RPMI8226 (cell line): ENCODE measurements at places on chromosomes 6 and 20.
A peak's percentile ranks its signal among the peaks of the same experiment; 100 is the strongest.

GRCh38 chr6:41733707-41734665 lies 1.4 kb downstream of the TFEB start:
- DNase-seq: peak; percentile 73

DNA sequence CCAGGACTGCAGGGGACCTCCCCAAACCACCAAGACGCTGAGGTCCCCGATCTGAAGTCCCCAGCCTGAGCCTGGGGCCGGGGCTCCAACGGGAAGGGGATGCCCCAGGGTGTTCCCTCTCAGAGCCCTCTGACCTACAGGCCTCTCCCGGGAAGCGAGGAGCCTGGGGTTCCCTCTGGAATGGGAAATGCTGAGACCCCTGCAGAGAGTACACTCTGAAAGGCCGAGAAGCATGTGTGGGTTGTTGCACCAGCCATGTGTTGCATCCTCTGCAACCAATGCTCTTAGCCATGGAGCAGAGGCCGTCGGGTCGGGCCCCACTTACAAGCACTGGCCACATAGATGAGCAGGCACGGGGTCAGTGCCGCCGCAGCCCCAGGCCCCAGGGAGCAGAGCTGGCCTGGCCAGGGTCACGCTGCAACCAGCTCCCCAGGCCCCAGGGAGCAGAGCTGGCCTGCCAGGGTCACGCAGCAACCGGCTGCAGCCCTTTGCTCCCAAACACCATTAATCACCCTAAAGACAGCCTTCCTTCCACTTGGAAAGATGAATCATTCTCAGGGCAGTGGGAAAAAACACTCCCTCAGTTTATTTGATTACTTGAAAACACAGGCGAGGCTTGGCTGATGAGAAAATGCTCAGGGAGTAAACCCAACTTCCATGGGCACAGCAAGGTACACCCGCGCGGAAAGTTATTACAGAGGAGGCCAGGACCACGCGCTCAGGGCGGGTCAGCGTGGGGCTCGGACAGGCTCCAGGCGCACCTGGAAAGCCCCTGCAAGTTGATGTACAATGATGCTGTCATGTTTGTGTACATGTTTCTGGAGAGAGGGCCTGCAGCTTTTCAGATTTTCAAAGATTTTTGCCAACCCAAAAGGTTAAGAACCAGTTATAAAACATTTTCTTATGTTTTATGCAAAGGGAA lies 78.0 kb upstream of the AFDN start:
- no peak for DNase-seq

- no peak for DNase-seq
Observed at GRCh38 chr6:51474022-51474975, 613.1 kb downstream of the PKHD1 start.

DNA sequence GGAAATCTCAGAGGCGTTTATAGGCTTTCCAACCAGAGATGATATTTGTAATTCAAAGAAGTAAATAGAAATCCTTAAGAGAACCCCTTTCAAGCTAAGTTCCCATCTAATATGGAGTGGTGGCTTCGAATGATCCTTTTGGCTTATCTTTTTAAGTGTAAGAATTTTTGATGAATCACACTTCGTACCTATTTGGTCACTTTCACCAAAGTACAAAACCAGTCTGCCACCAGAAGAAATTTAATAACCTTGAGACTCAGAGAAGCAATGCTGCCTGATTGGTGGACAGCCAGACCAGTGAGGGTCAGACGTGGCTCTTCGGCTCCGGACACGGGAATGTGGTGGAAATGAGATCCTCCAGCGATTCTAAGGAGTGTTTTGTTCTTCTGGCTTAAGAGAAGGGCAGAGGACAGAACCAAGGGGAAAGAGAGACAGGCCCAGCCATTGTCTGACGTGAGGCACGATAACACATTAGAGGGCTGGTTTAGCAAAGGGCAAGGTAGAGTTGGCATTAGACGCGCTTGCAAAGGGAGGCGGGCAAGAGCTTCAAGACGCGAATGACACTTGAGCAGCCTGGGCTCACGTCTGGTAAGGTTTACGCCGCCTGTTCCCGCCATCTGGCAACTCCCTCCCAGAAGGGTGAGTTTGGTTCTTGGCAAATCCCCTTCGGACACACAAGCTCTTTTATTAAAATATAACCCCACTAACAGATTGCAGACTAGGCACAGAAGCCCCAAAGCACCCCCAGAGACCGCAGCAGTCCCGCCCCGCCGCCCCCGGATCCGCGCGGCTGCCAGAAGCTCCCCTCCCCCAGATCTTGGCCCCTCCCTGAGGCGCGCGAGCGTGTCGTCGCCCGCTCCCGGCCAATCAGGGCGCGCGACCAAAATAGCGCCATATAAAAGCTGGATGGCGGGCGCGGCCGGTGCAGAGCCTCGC lies 50.0 kb upstream of the EZR start:
- peak; percentile 80 for DNase-seq

DNA sequence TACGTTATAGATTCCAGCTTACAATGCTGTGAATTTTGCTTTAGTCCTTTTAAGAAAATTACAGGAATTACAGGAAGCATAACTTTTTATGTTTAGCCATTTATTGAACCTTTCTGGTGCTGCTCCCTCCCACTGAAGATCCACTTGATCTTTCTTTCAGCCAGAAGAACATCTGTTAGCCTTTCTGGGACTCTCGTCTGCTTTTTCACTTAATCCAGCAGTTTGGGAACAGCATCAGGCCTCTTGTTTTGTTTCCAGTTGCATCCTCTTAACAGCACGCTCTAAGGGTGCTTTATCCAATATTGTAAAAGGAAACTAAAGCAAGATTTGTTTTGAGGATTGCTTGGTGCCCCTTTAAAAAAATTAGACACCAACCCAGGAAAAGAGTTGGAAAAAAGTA lies 10.3 kb upstream of the CYP24A1 start:
- DNase-seq: no peak

- peak; percentile 16 for DNase-seq
Observed at GRCh38 chr20:50048420-50049166, 64.4 kb downstream of the UBE2V1 start.

DNA sequence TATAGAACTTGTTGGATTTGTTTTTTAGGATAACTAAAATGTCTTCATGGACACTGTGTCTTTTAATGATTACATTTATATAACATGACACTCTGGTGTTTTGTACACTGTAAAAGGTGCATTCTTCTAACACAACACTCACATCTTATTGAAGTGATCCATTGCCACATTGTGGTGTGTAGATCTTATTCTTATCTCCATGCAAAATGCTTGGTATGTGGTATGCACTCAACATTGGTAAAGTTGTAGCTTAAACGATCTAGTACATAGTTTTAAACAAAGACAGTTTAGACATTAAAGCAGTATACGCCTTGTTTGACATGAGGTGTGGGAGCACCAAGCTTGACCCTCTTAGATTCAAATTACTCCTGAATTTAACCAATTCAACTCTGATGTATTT lies 84.7 kb downstream of the SASH1 start:
- no peak for DNase-seq

GRCh38 chr6:122730775-122731386 lies 48.6 kb upstream of the FABP7 start:
- DNase-seq: peak; percentile 22

DNA sequence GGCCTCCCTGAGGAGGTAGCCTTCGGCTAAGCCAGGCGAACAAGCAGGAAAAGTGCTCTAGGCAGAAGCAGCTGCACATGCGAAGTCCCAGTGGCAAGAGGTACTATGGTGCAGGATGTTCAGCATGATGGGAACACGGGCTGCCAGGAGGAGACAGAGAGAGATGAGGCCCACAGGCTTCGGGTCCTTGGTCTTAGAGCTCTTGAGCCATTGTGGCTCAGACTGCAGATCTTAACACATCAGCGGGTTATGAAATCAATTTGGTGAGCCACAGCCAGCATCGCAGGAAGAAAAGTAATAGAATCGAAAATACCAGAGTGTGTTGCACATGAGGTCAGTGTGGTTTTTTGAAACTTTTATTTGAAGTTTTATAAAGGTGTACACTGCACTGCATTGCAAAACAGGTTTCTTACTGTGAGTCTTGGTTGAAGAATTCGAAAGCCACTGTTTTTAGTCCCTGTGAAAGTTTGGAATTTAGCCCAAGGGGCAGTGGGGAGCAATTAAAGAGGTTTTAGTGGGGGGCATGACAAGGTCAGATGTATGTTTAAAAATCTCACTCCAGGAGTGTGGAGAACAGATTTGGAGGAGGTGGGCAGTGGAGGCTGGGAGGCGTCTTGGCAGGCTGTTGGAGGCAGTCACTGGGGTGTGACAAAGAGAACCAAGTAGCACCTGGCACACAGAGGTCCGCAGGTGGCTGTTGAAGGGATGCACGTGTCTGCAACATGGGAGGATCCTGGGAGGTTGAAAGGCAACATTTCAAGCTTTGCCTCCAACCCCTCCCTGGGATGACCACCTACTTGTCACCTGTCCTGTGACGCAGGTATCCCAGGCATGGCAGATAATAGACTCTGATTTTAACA lies 69.3 kb downstream of the EYA2 start:
- peak; percentile 25 for DNase-seq

DNA sequence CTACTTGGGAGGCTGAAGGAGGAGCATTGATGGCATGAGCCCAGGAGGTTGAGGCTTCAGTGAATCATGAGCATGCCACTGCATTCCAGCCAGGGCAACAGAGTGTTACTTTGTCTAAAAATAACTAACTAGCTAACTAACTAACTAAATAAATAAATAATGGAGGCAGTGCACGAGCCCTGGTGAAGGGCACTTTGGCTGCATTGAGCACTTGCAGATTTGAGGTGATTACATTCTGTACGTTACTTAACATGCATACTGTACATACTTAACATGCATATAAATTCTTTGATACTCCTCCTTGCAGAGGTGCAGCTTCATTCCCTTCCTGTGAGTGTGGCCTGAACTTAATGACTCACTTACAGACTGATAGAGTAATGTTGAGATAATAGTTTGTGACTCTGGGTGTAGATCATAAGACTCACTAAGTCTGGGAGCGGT lies 10.7 kb downstream of the HLA-A start:
- no peak for DNase-seq

DNA sequence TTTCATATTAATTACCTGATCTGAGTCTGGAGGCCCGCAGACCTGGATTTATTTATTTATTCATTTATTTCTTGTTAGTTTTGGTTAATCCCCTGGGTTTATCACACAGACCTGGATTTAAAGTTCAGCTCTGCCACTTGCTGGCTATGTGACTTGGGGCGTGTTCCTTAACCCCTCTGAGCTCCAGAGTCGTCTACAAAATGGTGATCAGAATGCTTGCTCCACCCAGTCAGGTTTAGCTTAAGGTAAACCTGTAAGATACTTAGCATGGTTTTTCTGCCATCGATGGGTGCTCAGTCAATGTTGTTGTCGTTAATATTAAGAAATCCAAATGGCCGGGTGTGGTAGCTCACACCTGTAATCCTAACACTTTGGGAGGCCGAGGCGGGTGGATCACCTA lies 23.4 kb downstream of the SHLD1 start:
- DNase-seq: no peak

- no peak for DNase-seq
Observed at GRCh38 chr6:132204591-132204990, 196.7 kb downstream of the MOXD1 start.

- DNase-seq: no peak
Observed at GRCh38 chr6:12001004-12001705, 11.0 kb upstream of the HIVEP1 start.

GRCh38 chr6:158472447-158472846 lies 87.4 kb upstream of the TMEM181 start:
- no peak for DNase-seq

GRCh38 chr6:12924911-12925310 lies 208.3 kb downstream of the PHACTR1 start:
- no peak for DNase-seq

GRCh38 chr6:108145639-108146038 lies 20.2 kb upstream of the NR2E1 start:
- DNase-seq: no peak

- DNase-seq: no peak
Observed at GRCh38 chr20:62943396-62943795, 5.4 kb downstream of the GID8 start.

- no peak for DNase-seq
Observed at GRCh38 chr20:24567508-24567907, 98.1 kb downstream of the SYNDIG1 start.

DNA sequence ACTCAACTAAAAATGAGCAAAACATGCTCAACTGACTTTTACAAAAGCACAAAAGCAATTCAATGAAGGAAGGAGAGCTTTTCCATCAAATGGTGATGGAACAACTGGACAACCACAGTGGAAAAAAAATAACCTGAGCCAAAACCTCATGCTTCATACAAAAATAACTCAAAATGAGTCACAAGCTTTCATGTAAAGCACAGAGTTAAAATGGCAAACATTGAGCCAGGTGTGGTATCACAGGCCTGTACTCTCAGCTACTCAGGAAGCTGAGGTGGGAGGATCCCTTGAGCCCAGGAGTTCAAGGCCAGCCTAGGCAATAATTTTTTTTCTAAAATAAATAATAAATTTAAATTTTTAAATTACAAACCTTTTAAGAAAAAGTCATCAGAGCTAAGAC lies 18.4 kb upstream of the HLA-G start:
- no peak for DNase-seq

GRCh38 chr6:167151648-167152047 lies 6.1 kb downstream of the GPR31 start:
- no peak for DNase-seq

- no peak for DNase-seq
Observed at GRCh38 chr6:9409126-9409525, 973.8 kb upstream of the SLC35B3 start.

DNA sequence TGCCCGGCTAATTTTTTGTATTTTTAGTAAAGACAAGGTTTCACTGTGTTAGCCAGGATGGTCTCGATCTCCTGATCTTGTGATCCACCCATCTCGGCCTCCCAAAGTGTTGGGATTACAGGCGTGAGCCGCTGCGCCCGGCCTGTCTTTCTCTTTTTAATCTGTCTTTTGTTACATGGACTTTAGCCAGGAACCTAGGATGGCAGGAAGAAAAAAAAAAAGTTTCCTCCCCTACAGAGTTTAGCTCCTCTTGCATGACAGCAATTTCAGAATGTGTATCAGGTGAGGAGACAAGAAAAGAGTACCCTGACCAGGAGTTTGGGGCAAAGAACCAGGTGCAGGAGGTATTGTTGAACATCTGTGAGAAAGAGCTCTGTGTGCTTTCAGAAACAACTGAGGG lies 21.4 kb upstream of the TXLNB start:
- peak; percentile 83 for DNase-seq

GRCh38 chr20:38054647-38055046 lies 21.1 kb downstream of the RPRD1B start:
- no peak for DNase-seq

DNA sequence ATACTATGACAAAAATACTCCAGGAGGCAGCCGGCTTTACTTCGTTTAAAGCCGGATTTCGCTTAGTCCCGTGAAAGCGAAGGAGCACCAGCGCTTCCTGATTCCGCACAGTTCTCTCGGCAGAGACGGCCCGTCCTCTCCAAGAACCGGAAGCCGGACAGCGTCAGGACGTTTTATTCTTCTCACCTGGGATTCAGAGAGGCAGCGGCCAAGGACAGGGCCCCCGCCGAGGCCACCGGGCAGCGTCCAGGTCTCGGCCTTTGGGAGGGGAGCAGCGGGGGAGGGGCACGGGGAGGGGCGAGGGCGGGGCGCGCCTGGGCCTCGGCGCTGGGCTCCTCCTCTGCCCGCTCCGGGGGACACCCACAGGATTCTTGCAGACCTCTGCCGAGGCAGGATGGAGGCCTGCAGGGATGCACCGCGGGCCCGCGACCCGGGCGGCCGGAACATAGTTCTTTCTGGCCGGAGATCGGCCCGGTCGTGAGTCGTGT lies 2.8 kb upstream of the DIDO1 start:
- no peak for DNase-seq

GRCh38 chr6:119510246-119510645 lies 160.7 kb upstream of the MAN1A1 start:
- DNase-seq: no peak
